ENCODE measurements at places on chromosomes 6 and 20. TPM values are rescaled to one million over a fixed set of nuclear protein-coding genes. Genes with fewer than 3 reads are reported as not detected.

DNA sequence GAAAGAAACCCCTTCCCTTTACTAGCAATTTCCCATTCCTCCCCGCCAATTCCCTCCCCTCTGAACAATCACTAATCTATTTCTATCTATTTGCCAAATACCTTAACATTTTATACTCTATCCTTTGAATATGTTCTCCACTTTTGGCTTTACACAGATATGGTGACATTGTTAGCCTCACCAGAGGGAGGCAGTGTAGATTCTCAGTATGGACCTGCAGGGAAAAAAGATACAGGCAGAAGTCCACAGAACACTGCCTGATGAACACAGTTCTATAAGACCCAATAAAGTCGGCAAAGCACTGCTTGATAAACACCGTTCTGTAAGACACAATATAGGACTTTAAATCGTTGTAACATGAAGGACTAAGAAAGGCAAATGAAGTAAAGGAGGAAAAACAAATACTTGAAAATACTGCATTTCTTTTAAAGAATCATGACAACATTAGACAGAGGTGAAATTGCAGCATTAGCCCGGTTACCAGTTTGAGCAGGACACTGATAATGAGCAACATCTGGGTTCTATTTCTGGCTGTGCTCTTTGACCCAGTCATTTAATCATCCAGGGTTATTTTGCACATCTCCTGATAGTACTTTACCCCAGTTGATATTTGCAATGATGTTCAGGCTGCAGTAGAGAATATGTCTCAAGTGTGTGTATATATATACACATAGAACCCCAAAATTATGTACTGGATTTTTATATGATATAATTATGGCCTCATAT, 296.8 kb downstream of the UTRN start:
- DNase-seq, result no peak

TTK gene
- not detected for total RNA-seq

FERMT1 gene
- not detected for total RNA-seq

LHFPL5 gene
- not detected for total RNA-seq

DNA sequence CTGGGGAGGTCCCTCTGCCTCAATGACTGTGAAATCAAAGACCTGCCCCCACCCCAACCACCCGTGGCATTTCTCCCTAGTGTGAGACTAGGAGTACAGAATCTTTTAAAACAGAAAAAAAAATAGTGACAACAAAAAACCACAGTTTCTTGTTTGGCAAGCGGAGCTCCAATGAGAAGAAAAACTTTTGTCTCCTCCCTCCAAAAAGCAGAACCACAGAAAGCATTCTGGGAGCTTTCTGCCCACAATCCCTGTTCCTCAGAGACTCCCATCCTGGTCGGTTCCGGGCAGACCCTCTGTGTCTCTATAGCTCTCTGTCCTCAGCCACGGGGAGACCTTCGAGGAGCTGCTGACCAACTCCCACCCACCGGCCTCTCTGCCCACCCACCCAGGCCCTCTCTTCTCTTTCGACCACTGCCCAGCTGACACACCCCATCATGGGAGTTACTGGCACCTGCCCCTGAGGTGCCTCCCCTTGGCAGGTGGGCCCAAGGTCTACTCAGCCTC, 4.9 kb downstream of the PREX1 start:
- DNase-seq, result no peak

DNA sequence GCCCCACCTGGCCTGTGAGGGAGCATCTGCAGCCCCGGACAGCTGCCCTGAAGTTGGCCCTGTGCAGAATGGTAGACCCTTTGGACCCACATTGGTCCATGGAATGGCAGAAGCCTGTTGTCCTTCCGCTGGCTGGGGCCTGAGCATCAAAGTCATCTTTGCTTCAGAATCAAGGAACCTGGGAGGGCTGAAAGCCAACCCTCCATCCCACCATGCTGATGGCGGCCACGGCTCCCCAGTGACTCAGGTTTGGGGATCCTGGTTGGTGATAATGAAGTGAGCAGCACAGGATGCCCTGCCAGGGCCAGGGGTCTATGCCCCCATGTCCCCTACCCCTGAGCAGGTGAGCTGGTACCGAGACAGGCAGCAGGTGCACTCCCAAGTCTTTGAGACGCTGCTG, 52.8 kb downstream of the YTHDF1 start:
- no peak for DNase-seq

- no peak for DNase-seq
Measured at GRCh38 chr20:48631114-48632016, 196.4 kb downstream of the PREX1 start.

DNA sequence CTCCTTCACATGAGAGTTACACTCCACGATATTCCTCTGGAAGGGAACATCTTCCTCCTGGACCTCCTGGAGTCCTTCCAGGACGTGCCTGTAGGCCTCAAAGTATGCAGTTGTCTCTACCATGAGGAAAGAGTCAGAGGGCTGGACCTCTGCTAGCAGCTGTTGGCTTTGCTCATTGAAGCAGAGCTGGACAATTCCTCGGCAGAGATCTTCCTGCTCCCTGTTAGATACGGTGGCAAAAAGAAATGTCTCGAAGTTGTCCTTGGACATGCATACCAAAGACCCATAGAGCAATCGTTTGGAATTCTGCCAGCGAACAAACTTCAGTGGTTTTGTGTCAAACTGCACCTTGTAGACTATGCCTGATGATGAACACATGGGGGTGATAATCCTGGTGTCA, 7.7 kb downstream of the ZNFX1 start:
- DNase-seq, result no peak

DNA sequence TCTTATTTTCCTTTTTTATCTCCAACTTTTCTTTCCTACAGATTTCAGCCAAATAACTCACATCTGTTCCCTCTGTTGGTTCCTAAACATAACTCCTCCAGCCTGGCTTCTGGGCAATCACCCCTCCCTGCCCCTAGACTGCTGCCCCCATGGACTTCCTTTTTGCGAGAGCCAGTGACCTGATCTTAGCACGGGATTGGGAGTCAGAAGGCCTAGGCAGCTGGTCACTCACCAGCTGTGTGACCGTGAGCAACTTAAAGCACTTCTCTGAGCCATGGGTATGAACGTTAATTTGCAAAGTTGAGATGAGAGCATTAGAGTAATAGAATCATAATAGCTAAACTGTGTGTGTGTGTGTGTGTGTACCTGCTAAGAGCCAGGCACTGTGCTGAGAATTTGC, 4.5 kb upstream of the MMP9 start:
- DNase-seq, result no peak

DNA sequence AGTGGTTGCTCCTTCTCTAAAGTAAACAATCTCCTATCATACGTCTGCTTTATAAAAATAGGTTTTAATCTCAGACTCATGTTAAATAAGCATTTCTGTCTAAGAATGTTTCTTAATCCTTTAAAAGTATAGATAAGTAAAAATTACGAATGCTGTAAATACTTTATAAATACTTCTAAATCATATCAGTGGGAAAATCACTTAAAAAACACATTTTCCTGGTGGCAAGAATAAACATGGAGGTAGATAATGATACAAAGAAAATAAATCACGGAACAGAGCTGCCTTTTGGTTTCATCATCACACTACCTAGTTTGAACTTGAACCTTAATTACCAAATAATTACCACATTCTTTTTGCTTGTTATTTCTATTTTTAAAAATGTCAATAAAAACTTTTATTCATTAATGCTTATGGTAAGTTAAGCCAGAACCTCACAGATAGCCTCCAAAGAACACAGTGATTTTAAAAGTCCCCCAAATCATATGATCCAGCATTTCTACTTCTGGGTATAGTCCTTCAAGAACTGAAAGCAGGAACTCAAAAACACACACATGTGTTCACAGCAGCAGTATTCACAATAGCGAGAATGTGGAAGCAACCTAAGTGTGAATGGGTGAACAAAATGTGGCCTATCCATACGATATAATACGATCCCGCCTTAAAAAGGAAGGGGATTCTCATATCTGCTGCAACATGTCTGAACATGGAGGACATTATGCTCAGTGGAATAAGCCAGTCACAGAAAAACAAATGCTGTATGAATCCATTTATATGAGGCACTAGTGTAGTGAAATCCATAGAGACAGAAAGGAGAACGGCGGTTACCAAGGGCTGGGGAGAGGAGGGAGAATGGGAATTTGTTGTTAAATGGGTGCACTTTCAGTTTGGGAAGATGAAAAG, 72.4 kb downstream of the SLC22A23 start:
- no peak for DNase-seq

DNA sequence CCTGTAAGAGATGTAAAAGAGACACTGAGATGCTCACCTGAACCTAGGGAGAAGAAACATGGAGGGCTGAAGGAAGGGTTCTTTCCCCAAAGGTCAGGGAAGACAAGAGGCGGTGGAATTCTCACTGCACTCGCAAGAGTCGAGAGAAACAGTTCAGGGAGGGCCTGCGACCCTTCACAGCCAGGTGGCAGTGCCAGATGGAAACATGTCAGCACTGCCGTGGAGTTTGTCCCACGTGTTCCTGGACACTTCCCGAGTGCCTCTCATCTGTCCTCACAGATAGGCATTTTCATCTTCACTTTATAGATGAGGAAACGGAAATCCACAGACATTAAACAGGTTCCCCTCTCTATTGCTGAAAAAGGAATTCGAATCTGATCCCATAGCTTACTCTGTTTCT, 70.4 kb upstream of the SYNJ2 start:
- no peak for DNase-seq

- DNase-seq, result no peak
Measured at GRCh38 chr6:114714836-114715507, 372.1 kb upstream of the HS3ST5 start.

ERVFRD-1 gene
- not detected for total RNA-seq

DNA sequence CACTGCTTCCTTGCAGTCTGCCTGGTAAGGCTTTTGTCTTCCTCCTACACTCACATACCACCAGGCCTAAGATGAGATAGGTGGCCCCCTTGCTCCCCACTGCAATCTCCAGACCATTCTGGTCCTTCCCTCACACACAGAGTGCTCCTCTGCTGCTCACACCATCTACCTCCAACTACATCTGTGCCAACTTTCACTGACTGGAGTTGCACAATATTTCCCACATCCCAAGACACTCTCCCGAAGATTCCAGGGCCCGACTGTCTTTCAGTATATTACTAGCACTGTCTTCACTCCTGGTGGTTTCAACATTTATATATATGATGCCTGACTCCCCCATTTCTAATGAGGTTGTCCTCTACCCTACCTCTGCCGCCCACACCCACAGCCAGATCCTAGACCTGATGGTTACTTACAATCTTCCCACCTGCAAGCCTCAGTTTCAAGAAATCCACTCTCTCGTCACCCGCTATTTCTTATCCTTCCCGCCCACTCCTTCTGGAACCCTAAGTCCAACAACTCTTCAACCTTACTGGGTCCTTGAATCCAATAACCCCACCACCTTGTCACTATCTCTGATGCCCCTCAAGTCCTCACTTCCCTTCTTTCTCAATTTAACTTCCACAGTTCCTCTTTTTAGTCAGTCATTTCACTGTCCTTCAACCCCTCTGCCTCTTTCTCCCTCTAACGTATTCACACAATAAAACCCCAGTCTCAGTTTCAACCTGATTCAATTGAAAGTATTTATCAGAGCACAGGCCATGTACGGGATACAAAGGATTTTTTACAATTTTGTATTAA, 21.6 kb downstream of the RALGAPA2 start:
- no peak for DNase-seq

C20orf204 gene
- total RNA-seq, result 0.81 TPM

PRDM13 gene
- not detected for total RNA-seq

DNA sequence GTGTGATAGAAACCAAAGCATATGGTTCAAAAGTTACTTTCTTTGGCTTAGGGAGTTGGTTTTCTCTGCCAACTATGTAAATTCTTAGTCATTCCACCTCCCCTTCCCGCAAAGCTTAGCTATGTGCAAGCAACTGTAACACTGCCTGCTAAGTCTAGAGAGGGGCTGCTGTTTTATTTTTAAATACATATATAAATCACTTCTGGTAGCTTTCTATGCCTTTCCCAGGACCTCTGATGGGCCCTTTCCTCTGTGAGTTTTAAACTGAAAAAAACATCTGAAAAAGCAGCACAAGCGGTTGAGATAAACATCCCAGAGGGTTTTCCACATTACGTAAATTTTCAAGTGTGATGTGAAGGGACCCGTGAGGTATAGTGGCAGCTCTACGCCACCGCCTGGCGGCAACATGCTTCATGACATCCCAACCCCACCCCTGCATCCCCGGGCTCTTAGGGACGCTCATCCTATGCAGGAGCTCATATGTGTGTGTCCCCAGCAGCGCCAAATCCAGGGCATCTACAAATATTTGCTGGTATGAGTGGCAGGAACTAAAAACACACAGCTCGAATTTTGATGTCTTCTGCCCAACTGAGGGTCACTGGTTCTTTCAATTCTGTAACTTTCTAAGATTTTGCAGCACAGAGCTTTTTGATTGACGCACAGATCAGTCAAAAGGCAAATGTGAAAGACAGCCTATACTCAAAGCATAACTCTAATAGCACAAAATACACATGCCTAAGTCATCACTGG, 12.7 kb downstream of the SAYSD1 start:
- DNase-seq, result no peak

DNA sequence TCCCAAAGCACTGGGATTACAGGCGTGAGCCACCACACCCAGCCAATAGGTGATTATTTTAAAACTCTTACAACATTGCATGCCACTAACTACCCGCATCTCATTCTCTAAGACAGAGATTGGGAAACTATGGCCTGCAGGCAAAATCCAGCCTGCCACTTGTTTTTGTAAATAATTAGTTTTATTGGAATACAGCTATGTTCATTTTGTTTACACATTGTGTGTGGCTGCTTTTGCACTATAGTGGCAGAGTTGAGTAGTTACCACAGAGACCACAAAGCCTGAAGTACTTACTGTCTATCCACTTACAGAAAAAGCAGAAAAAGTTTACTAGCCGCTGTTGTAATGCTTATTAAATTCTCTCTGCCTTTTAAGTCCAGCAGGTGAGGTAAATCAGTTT, 16.4 kb upstream of the PKIG start:
- DNase-seq, result no peak

DNA sequence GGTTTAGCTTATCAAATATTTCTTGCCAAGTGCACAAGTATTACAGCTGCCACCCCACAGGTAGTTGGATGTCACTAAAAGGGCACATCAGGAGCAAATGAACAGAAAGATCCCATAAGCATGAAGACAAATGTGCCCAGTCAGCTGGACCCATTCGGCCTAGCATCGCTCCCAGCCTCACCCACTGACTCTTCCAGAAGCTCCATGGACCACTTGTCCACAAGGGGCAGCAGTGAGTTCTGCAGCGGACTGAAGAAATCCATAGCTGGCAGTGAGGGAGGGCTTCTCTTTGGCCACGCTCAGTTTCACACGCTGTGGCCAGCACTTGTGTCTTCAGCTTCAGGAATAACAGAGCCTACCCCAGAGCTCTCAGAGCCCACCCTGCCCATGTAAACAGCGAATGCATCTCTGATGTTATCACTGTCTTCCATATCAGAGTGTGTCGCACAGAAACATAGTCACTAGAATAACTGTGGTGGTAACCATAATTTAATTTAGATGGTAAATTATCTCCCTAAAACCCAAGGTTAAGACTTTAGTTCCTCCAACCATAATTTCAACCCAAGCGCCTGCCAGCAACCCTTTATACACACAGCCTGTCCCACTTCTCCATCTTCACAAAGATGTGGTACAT, 15.8 kb downstream of the CGA start:
- peak; percentile 6 for DNase-seq

DNA sequence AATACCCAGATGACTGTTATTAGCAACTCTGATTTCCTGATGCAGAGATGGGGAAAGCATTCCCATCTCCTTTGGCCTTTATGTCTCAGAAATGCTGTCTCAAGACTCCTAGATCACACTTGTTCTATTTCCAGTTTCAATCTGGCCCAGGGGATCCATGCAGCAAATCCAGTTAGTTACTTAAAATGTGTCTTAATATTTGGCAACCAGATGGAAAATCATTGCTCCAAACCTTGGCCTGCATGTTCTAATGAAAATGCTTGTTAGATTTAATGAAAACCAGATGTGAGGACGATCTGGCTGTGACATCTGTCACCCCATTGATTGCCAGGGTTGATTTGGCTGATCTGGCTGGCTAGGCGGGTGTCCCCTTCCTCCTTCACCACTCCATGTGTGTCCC, 125.2 kb downstream of the TSHZ2 start:
- DNase-seq, result no peak

Data from thoracic aorta (tissue), 2 donors.